ENCODE measurements at places on chromosomes 1 and 21.

DNA sequence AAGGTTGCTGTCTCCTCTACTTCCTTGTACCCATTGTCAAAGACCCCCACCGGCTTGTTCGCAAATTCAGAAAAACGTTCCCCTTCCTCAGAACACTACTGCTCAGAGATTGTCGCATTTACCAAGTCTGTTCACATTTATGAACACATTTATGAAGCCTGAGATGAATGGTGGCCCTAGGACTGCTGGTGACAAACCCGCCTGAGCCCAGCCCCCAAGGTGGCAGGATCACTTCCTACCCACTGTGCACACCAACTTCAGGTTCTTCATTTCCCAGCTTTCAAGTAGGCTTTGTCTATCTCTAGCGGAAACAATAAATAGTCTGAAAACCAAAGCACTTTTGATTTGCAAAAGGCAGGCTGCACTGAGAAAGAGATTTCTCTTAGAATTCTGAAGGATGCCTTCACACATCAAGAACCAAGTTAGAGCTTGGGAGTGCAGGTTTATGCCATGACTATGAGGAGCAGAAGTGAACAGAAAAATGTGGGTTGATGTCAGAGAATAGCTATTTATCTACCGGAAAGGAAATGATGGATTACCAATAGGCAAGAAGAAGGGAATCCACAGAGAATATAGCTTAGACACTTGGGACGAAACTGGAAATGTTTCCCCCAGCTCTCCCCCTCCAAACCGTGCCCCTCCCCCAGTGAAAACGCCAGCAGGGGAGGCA is 200.5 kb downstream of the TOMM20 start:
- DNase-seq: no peak

DNA sequence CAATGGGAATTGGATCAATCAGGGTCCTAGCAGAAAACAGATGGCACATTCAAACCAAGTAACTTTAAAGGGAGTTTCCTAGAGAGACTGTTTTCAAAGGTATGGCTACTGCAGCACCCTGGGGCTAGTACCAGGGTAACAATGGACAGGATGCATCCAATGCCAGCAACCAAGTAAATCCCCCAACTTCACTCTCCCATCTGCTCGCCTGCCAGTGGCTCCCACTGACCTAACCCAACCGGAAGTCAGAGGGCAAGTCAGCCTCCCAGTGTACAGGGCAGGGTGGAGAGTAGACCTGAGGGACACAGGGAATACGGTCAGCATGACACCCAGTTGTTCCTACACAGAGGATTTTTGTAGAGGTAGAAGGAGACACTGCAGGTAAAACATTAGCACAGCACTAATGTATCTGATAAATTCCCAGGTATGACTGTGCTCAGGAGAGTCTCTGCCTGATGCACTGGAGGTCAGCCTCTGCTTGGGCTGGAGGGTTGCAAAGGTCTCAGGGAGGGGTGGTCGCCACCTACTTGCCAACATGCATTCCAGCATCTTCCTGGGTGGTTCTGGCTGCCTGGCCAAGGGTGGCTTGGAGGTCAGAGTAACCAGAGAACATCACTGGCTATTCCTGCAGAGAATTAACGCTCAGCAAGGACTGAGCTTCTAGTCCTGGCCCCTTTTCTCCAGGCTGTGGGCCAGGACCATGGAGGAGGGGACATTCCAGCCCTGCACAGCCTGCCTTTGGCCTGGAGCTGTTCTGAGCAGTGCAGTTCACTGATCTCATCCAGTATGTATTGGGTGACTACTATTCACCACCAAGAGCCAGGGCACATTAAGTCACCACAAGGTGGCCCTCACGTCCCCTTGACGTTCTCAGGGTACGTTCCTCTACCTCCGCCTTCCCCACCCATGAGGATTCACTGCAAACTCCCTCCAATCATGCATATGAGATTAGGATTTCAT is 5.1 kb upstream of the GJA4 start:
- DNase-seq: no peak

DNA sequence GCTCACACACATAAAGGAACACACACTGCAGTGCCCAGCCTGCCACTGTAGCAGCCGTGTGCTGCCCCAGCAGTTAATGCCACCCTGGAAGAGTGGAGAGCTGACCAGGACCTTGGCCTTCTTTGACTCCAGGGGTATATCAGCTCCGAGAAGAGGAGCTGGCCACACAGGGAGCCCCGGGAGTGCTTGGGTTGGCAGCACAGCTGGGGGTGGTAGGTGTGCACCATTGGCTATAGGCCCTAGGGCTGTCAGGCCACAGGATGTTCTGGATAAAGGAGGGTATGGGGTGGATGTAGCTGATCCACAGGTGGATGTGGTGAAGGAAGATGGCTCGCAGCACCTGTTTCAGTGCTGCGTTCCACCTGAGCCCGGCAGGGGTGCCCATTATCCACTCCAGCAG is 640.5 kb downstream of the PLPP3 start:
- DNase-seq: no peak

GRCh38 chr1:45802343-45803298 is 791 bp upstream of the MAST2 start:
- DNase-seq: peak; percentile 22

GRCh38 chr1:35555601-35556477 is 1.4 kb downstream of the KIAA0319L start:
- DNase-seq: no peak

- DNase-seq: no peak
These were observed 27.0 kb downstream of the MFSD2A start for GRCh38 chr1:39981945-39982344.

DNA sequence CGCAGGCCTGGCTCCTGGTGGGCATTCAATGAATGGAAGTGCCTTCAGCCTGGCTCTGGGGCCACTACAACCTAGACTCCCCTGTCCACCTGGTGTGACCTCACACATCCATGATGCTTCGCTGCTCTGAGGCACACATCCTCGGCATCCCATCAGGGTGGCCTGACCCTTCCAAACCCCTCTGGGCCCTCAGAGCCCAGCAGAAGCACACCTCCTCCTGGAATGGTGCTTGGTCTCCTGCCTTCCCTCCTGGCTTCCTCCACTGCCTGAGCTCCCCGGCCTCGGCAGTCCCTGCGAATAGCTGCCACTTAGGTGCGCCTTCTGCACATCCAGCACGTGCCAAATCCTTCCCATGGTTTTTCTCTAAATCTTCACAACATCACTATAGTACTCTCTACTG is 133.8 kb downstream of the GLIS1 start:
- DNase-seq: no peak

- no peak for DNase-seq
These were observed 54.2 kb downstream of the DNTTIP2 start for GRCh38 chr1:93824834-93825233.

All from cerebellar nuclear complex (tissue), 1 donor.